ENCODE measurements at places on chromosomes 5 and 9.

DNA sequence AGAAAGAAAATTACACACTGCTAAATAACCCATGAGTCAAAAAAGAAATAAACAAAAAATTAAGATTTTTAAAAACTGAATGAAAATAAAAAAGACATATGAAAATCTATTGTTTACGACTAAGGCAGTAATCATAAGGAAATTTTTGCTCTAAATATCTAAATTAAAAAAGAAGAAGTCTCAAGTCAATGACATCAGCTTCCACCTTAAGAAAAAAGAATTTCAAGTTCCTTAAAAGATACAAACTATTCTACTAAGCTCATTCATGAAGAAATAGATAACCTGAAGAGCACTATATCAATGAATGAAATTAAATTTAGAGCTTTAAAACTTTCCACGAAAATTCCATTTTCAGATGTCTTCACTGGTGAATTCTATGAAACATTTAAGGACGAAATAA, 15.7 kb upstream of the STARD4 start:
- no peak for DNase-seq

- no peak for DNase-seq
These were observed 26.1 kb downstream of the SMIM32 start for GRCh38 chr5:136166909-136167308.

DNA sequence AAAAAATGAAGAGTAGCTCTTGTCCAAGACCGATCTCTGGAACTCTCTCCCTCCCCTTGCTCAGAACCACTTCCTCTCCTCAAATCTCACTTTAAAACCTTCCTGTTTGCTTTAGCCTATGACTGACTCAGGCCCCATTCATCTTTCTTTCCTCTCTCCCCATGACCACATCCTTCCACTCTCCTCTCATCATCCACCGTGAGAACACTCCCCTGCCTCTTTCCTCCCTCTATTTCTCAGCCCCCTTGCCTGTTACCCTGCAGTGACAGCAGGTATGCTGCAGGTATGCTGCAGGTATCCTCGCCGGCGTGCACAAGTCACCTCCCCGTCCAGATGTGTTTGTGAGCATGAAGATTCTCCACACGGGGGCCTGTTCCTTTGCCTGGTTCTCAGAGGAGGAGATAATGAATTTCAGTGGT, 505.3 kb downstream of the CCDC171 start:
- no peak for DNase-seq

DNA sequence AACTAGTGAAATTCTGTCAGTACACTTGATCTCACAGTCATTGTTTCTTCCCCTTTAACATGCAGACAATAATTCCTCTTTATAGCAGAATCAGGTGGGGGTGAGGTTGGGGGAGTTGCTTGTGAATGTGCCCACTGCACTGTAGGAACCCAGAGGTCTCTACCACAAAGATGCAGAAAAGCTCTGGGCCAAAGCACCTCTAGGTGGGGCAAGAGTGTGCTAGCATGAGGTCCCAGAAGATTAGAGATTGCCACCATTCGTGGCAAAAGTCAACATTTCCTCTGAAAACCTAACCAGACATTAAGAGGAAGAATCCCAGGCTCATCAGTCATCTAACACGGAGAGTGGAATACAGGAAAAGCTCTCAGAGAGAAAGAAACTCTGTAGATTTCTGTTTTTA, 74.5 kb downstream of the PTCD2 start:
- no peak for DNase-seq

- no peak for DNase-seq
These were observed 34.6 kb downstream of the HSPA4 start for GRCh38 chr5:133086366-133086875.

- no peak for DNase-seq
These were observed 13.4 kb upstream of the XPA start for GRCh38 chr9:97710356-97711222.

GRCh38 chr5:16934677-16935153, 1.4 kb downstream of the MYO10 start:
- no peak for DNase-seq

DNA sequence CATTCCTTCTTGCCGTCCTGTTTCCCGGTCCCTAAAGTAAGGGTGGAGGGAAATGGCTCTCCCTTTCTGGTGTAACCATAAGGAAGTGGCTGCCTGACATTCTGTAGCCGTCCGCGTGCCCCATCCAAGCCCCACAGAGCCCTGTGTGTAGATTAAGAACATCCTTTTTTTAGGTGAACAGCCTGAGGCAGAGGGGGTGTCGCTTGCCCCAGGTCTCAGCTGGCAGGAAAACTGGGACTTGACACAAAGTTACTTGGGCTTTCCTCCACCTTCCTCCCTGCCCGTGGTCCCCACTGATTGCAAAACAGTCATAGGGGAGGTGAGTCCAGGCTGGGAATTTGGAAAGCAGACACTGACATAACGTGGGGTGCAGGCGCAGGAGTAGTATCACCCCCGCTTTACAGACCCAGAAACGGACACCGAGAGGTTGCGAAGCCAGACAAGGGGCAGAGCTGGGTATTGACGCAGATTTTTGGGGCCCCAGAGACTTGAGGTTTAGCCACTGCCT, 22.8 kb downstream of the C9orf50 start:
- no peak for DNase-seq

GRCh38 chr5:56440871-56441740, 208.0 kb upstream of the ANKRD55 start:
- no peak for DNase-seq

DNA sequence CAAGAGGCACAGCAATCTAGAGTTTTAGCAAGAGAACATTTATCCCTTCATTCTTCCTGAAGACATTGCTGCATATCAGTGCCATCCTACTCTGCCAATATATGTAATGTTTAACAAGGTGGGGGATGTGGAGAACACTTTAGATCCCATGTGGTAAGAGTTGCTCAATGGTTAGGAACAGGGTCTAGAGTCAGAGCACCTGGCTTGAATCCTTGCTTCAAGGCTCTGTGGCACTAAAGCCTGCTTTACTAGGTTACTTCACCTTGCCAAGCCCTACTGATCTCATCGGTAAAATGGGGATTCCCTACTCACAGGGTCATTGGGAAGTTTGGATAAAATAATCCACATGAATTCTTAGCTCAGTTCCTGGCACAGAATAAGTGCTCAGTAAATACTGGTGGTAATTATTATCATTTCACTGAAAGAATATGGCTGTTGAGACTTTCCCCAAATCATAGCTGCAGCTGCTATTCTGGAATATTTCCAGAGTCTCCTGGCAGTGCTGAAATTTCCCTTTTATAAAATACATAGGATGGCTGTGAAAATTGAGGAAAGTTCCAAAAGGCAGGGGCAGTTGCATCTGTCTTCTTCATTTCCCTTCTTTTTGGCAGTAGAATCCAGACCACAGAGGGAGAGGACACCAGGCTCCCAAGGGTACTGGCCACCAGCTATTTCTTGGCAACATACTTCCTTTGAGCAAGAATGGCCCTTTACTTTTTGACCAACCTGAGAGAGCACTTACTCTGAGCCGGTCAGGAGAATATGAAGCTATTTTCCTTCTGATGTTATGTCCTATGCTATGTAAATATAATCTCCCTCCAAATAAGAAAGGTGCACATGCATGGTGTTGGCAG, 142.8 kb downstream of the PALM2AKAP2 start:
- no peak for DNase-seq

GRCh38 chr9:99235926-99236634, 14.0 kb downstream of the SEC61B start:
- DNase-seq: no peak

All from stimulated activated CD8-positive, alpha-beta memory T cell treated with anti-CD3 and anti-CD28 coated beads, Interleukin-4, amount 100 ng/mL, for 1 hour (primary cell).